ENCODE measurements at places on chromosomes 7 and 10.
A peak's percentile ranks its signal among the peaks of the same experiment; 100 is the strongest.

- no peak for DNase-seq
Measured at GRCh38 chr7:85685901-85686300, 499.0 kb upstream of the SEMA3D start.

GRCh38 chr7:128131731-128132130, 100.5 kb upstream of the LRRC4 start:
- no peak for DNase-seq

DNA sequence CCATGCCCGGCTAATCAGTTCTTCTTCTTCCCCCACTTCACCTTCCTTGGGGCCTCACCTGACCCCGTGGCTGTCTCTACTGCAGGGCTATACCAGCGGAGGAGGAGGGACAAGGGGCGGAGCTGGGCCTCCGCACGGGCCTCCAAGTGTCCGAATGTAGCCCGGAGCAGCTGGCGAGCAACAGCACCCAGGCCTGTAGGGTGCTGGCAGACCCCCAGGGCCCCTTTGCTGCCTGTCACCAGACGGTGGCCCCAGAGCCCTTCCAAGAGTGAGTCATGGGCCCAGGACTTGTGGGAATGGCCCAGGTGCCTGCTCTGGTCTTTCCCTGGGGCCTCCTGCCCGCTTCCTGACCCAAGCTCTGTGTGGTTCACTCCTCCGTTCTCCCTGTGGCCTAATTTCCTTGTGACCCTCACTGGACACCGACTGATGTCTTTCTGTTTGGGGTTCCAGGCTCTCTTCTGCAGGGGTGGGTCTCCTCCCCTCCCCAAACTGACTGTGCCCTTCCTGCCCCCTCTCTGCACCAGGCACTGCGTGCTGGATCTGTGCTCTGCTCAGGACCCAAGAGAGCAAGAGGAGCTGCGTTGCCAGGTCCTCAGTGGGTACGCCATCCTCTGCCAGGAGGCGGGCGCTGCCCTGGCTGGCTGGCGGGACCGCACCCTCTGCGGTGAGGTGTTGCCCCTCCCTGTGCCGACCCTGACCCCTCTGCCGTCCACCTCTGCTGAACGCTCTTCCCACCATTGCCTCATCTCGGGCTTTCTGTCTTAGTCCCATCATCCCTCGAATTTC, 35.2 kb downstream of the EPHB4 start:
- DNase-seq: no peak

DNA sequence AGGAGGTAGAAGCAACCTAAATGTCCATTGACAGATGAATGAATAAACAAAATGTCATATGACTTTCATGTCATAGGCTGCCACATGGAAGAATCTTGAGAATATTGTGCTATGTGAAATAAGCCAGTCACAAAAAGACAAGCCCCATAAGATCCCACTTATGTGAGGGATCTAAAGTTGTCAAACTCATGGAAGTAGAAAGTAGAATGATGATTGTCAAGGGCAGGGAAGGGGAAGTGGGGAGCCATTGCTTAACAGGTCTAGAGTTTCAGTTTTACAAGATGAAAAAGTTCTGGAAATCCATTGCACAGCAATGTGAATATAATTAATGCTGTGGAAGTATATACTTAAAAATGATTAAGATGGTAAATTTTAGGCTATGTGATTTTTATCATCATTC, 229.3 kb upstream of the KMT2E start:
- DNase-seq: no peak

GRCh38 chr7:126659124-126659523, 593.6 kb downstream of the GRM8 start:
- DNase-seq: no peak

DNA sequence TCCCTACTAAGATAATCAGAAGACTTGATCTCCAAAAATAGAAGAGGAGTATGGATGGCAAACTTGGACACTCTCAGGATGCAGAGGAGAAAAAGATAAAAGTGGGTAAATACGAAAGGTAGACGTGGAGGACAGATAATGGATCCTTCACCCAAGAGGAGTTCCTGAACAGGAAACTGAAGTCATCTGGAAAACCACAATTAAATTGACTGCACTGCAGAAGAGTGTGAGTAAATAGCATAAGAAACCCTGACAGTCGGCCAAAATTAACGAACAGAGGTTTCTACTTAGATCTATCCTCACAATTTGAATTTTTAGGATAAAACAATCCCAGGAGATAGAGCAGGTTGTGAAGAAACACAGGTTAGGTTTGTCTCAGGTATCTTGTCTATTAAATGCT, 70.5 kb downstream of the SDK1 start:
- DNase-seq: no peak

GRCh38 chr10:59575269-59575668, 134.4 kb downstream of the SLC16A9 start:
- DNase-seq: no peak

DNA sequence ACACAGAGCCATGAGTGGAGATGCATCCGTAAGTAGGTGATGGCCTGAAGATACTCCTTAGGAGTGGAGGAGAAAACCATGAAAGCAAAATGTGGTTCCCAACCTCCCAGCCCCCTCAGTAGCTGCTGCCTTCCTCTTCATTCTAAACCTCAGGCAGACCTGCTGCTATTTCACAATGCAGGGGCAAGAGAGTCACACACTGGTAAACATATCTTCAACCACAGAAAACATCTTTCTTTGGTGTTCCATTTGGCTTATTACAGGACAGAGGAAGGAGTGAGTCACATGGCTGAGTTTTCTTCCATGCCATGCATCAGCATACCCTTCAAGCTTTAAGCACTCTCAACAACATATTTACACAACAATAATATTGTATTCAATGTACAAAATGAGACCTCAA, 342.1 kb downstream of the BMPER start:
- DNase-seq: no peak

GRCh38 chr10:79088176-79088575, 19.4 kb downstream of the ZMIZ1 start:
- no peak for DNase-seq

DNA sequence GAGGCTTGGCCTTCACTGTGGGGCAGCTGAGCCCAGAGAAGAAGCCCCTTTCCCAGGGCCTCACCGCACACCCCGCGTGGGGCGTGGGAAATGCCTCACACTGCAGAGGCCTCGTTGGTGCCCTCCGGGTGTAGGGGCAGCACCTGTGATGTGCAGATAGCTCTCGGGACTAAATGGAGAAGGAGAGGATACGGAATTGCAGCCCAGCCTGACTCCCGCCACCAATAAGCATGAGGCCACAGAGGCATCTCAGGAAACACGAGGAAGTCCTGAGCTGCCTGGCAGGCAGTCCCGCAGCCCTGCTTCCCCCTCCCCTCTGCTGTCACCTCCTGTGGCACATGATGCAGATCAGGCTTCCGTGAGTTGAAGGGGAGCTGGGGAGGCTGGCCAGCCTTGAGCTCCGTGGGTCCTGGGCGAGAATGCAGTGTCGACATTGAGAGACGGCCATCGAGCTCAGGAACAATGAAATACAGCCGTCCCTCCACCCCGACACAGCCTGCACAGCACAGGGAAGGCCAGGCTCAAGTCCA, 59.6 kb upstream of the PPP2R2D start:
- DNase-seq: no peak

GRCh38 chr7:68805159-68805558, 793.1 kb upstream of the AUTS2 start:
- DNase-seq: no peak

GRCh38 chr10:86785968-86786367, 29.5 kb downstream of the BMPR1A start:
- no peak for DNase-seq

DNA sequence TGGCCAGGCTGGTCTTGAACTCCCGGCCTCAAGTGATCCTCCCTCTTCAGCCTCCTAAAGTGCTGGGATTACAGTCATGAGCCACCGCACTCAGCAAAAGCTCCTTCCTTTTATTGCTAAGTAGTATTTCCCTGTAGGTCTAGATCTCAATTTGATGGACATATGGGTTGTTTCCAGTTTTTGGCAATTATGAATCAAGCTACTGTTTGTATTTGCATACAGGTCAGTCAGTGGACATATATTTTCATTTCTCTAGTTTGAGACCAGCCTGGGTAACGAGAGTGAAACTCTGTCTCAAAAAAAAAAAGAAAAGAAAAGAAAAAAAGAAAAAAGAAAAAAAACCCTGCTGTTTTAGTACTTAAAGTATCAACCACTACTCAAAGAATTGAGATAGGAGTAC, 6.4 kb upstream of the PRKRIP1 start:
- no peak for DNase-seq

DNA sequence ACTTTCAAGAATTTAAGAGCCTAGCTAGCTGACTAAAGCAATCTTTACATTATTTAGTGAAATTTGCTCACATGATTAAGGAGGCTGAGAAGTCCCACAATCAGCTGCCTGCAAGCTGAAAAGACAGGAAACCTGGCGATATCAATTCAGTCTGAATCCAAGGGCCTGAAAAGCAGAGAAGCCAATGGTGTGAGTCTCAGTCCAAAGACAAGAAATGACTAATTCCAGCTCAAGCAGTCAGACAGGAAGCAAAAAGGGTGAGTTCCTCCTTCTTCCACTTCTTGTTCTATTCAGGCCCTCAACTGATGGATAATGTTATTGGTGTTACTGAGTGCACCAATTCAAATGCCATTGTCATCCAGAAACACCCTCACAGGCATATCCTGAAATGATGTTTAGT, 1231.6 kb upstream of the CELF2 start:
- no peak for DNase-seq

DNA sequence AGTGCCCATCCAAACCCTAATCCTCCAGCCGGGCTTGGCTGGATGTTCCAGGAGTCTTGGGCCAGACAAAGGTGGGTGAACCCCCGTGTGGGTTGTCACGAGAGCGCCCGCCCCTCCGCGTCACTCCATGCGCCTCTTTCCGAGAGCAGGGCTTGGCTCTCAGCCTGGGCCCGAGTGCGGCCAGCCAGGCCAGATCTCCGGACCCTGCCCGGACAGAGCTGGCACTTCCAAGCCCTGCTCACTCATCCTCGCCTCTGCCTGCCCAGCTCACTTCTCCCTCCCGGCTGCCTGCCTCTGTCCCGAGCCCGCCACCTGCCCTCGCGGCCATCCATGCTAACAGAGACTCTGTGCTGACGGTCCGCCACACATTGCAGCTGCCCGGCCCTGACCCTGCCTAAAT, 34.6 kb downstream of the AGAP3 start:
- no peak for DNase-seq

DNA sequence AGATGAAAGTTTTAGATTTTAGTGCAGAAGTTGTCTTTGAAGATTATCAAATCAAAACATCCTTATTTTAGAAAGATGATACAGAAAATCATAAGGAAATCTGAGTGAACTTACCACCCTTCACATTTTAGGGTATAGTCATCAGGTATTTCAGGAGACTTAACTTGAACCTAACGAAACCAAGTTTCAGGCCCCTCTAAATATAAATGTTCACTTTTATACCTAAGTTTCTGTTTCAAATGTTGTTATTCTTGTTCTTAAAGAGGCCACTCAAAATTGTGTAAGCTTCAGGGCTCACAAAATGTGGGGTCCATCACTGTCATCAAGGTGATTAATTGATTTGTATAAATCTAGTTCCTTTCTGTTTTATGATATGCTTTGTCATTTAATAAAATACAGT, 216.2 kb downstream of the KIAA1217 start:
- no peak for DNase-seq

DNA sequence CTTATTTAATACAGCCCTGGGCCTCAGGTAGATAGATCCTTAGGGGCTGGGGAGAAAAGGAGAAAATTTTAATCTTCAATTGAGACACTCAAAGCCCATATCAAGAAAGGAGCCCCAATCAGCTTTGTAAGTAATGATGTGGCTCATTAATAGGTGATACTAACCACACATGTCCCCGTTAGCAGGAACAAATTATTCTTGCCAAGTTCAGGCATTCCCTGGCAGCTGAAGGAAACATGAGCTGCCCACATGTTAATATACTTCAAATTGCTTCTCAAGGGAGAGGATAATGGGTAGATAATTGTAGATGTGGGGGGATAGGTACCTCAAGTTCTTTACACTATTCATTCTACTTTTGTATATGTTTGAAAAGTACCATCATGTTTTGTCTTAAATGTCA, 14.5 kb downstream of the IFIT5 start:
- no peak for DNase-seq

DNA sequence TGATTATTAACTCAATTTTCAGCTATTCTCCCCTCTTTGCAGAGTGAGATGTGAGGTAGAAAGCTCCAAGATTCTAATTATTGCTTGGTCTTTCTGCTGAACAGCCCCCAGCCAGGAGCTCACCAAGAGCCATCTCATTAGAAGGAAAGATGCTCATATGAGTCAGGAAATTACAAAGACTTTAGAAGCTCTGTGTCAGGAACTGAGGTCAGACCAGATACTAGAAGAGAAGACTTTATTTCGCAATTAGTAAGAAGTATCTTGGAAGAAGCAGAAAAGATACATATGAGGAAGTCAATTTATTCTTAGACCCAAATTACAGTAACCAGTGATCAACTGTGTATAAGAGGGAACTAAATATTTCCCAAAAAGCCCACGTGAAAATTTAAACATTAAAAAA, 626.9 kb downstream of the ZWINT start:
- DNase-seq: no peak

GRCh38 chr7:112134039-112134438, 72.2 kb downstream of the DOCK4 start:
- DNase-seq: no peak

- peak; percentile 46 for DNase-seq
Measured at GRCh38 chr10:133422807-133423771, 1.3 kb downstream of the SPRN start.

GRCh38 chr7:127912901-127913300, 118.3 kb downstream of the LRRC4 start:
- no peak for DNase-seq

DNA sequence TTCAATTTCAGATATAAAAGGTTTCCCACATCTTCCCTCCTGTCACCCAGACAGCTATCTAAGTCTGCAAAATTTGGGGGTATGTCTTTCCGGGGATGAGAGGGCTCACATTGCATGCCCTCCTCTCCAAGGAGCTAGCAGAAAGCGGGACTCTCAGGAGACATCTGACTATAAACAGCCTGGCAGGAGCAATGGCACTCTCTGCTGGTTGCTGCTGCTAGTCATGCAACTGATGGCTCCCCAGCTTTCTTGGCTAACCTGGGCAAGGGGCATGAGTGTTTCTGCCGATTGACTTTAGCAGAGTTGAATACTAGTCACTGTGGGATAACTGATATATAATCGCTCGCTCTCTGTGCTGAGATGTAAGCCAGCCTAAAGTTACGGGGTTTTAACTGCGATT, 12.0 kb downstream of the TBX20 start:
- no peak for DNase-seq

GRCh38 chr7:51246258-51247245, 70.1 kb downstream of the COBL start:
- DNase-seq: no peak

- no peak for DNase-seq
Measured at GRCh38 chr7:118839515-118839914, 615.0 kb downstream of the ANKRD7 start.

DNA sequence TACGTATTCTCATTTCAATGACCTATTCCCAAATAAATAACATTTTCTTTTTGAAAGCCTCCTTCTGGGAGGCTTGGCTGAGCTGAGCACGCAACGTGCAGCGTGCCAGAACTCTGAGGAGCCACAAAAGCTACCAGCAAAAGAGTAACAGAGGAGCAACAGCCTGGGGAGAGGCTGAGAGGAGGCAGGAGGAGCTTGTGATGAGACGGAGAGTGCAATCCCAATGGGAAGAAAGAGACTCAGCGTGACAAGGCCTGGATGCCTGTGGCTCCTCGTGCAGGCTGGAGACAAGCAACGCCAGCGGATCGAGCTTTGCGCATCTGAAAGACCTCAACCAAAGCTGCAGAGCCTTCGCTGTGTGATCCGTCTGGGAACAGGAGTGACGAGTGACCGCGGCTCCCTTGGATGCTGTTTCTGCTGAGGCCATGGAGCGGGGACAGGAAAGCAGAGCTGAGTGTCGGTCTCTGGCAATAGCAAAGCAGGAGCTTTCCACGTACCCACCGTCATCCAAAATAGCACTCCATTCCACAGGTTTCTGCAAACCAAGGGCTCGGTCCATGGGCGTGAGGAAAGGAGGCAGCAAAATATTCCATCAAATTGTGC, 171.7 kb upstream of the PFKP start:
- no peak for DNase-seq

Data from nephron progenitor cell (in vitro differentiated cells).